MCF 10A (cell line): ENCODE measurements at places on chromosomes 6 and 20. TPM values are rescaled to one million over a fixed set of nuclear protein-coding genes. Genes with fewer than 3 reads are reported as not detected.
A peak's percentile ranks its signal among the peaks of the same experiment; 100 is the strongest.

GRCh38 chr6:16056263-16056870 lies 72.5 kb upstream of the MYLIP start:
- H3K27ac ChIP-seq = no peak overlapping the region
- no peaks in the 10 kb centered on the region for H3K4me1 ChIP-seq

DNA sequence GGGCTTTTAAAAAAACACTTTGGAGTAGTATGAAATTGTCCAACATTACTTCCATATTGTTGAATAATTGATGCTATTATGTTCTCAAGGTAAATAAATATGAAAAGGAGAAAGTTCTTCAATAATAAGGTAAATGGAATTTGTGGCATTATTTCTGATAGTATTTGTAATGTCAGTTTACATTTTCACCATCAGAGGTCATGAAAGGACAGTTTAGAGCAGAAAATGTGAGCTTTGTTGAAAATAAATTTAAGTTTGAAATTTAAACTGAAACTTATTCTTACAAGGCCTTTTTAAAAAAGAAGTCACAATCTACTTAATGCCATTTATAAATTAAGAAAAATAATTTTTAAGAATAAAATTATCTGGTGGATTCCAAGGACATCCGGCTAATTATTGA lies 15.8 kb upstream of the CEP162 start:
- H3K27ac ChIP-seq = no peak overlapping the region
- no peak for DNase-seq

DNA sequence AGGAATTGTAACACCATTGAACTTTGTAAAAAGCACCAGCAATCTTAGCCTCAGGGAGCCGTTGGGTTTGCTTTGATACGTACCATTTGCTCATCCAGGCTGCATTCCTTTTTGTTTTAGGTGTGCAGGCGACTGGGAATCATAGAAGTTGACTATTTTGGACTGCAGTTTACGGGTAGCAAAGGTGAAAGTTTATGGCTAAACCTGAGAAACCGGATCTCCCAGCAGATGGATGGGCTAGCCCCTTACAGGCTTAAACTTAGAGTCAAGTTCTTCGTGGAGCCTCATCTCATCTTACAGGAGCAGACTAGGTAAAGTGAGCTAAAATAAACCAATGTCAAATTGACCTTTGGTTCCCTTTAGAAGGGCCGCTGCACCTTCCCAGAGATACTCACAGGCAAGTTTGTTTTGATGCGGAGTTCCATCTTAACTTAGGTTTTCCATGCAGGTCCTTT lies 1.6 kb downstream of the MYLIP start:
- peak; percentile 5 for DNase-seq
- H3K36me3 ChIP-seq = peaks cover 7% of the 10 kb centered on the region
- peak overlapping the region; percentile 87 for H3K4me3 ChIP-seq
- peaks cover 15% of the 10 kb centered on the region for H3K4me1 ChIP-seq
- peak overlapping the region; percentile 51 for H3K27ac ChIP-seq

GRCh38 chr6:111703723-111704122 lies 98.0 kb upstream of the TRAF3IP2 start:
- no peaks in the 10 kb centered on the region for H3K4me1 ChIP-seq
- H3K4me3 ChIP-seq = no peak overlapping the region
- no peaks in the 10 kb centered on the region for H3K27me3 ChIP-seq
- H3K36me3 ChIP-seq = peaks cover 7% of the 10 kb centered on the region

DNA sequence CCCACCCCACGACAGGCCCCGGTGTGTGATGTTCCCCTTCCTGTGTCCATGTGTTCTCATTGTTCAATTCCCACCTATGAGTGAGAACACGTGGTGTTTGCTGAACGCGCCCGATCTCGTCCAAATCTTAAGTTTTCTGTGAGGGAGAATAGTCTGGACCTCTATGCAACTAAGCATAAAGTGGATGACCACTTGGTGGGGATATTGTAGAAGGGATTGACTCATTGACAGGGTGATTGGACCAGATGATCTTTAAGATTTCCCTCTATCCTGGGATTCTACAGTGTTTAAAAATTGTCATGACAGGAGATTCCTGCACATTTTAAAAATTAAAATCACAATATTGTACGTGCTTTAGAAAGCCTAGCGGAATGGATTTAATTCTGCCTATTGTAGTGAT lies 141.3 kb downstream of the TRMT11 start:
- H3K27ac ChIP-seq = no peak overlapping the region
- no peaks in the 10 kb centered on the region for H3K27me3 ChIP-seq
- no peaks in the 10 kb centered on the region for H3K4me1 ChIP-seq
- no peaks in the 10 kb centered on the region for H3K36me3 ChIP-seq

ARFGEF3 gene
- 3.4 and 7.0 TPM in 2 replicates for total RNA-seq

C20orf96 gene
- 2.4 and 3.8 TPM in 2 replicates for total RNA-seq
